ENCODE measurements at places on chromosomes 12 and 14.

- DNase-seq: no peak
Observed at GRCh38 chr12:34051486-34051885, 29.2 kb downstream of the ALG10 start.

- no peak for DNase-seq
Observed at GRCh38 chr12:104662908-104663307, 206.2 kb downstream of the CHST11 start.

DNA sequence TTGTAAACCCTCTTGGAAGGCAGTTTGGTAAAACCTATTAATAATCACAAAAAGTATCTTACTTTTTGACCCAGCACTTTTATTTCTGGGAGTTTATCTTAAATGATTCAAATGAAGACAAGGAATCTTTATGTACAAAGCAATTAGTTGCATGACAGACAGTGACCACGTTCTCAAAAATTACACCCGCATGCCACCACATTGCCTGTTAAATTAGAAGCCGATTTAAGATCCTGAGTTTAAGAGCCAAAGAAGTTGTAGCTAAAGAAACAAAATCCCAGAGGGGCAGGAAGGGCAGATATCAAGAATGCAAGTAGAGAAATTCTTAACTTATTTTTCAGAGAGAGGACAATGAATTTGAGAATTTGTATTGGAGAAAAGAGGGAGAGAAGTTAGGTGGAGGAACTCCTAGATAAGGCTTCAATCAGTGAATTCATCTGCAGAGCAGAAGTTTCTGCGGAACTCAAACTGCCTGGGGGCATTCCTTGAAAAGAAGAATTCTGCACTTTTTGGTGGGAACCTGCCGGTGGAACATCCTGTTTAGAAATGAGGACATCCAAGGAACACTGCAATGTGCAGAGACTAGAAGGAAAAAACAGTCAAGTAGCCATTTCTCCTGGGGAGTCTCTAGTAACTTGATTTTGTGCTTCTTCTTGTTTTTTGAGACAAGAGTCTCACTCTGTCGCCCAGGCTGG, 1.1 kb upstream of the RIOX1 start:
- no peak for DNase-seq

DNA sequence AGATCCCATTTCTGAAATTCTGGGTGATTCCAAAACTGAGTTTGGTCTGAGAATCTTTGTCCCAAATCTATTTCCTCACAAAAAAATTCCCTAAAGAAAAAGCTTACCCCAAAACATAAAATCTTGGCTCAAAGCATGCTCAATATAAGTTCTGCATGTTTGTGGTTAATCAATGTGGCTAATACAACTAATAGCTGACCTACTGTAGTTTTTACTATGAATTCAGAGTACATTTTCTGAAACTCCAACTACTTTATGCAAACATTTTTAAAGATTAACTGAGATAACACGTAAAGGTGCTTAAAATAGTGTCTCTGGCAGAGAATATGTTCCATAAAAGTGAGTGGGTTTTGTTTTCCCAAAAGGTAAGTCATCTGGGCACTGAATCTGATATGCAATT, 133.1 kb downstream of the MED13L start:
- DNase-seq: no peak

- DNase-seq: peak; percentile 24
Observed at GRCh38 chr12:72236071-72236705, 36.0 kb upstream of the TRHDE start.

GRCh38 chr12:118319627-118320026, 53.1 kb downstream of the TAOK3 start:
- no peak for DNase-seq

- no peak for DNase-seq
Observed at GRCh38 chr12:46743456-46743855, 82.3 kb downstream of the SLC38A4 start.

DNA sequence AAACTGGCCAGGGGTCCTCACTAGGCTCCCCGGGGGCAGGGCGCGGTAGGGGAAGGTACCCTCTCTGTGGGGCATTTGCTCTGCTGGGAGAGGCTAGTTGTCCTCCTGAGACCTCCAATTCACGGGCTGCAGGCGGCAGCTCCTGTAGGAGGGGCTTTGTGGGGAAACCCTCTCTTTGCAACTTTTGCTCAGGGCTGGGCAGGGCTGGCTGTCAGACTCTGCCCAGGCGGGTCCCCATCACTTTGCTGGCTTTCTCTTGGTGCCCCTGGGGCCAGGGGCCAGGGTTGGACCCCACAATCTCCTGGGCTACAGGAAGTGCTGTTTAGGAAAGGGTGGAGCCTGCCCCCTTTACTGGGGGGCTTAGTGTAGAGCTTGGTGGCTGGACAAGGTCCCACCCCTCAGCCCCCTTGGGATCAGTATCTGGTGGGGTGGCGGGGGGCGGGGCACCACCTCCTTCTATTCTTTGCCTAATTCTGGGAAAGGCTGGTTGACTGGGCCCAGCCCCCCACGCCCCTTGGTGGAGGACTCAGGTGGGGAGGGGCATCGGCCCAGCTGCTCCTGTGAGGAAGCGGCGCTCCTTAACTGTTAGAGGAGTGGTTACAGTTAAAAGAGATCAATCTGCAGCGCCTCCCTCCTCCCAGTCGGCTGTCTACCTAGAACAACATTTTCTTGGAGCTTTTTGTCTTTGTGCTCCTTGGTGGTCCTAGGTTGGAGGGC, 918.7 kb downstream of the AACS start:
- no peak for DNase-seq

DNA sequence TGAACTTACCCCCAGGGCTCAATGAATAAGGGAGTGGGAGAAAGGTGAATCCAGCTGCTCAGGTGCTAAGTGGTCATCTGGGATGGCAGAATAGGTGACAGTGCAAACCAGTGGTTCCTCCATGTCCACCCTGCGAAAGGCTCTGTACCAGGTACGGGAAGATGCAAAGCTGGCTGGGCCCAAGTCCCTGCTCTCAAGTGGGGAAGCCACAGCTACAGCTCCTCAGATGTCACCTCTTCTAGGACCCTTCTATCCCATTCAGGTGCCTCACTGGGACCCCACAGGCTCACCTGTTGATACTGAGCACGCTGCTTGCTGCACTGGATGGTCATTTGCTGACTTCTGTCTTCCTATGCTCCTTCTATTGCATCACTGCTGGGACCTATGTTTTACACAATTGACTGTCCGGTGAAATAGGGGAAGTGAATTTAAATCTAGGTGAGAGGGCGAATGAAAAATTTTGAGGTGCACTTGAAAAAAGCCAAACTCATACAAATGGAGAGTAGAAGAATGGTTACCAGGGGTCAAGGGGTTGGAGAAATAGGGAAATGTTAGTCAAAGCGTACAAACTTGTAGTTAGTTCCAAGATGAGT, 20.3 kb upstream of the PPP4R4 start:
- no peak for DNase-seq

- no peak for DNase-seq
Observed at GRCh38 chr12:56725723-56726102, 614 bp upstream of the NACA start.

GRCh38 chr14:74522740-74523139, 29.2 kb downstream of the ISCA2 start:
- no peak for DNase-seq

DNA sequence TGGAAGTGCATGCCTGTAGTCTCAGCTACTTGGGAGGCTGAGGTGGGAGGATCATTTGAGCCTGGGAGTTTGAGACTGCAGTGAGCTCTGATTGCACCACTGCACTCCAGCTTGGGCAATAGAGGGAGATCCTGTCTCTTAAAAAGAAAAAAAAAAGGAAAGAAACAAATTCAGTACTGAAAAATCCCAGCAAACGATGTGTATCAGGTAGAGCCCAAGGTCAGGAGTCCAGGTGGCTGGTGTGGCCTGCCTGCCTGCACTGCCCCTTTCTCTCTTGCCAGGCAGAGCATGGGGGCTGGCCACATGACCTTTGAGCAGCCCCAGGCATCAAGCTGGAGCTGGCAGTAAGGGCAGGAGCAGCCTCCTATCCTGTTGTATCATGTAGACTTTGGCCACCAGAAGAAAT, 31.8 kb downstream of the ELK3 start:
- DNase-seq: peak; percentile 40

GRCh38 chr14:61174441-61174891, 106.7 kb downstream of the TMEM30B start:
- DNase-seq: no peak

DNA sequence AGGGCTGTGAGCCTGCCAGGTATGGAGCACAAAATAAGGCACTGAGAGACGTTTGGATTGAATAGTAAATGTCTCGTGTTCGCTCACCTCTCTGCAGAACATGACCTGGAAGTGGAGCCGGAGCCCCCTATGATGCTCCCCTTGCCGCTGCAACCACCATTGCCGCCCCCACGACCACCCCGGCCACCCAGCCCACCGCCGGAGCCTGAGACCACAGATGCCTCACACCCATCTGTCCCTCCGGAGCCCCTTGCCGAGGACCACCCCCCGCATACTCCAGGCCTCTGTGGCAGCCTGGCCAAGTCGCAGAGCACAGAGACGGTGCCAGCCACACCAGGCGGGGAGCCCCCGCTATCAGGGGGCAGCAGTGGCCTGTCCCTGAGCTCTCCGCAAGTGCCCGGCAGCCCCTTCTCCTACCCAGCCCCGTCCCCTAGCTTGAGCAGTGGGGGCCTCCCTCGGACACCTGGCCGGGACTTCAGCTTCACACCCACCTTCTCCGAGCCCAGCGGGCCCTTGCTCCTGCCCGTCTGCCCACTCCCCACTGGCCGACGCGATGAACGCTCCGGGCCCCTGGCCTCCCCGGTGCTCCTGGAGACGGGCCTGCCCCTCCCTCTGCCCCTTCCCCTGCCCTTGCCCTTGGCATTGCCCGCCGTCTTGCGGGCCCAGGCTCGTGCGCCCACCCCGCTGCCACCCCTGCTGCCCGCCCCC, 18.7 kb downstream of the SETD1B start:
- DNase-seq: no peak

- no peak for DNase-seq
Observed at GRCh38 chr12:77118696-77119095, 53.3 kb upstream of the E2F7 start.

DNA sequence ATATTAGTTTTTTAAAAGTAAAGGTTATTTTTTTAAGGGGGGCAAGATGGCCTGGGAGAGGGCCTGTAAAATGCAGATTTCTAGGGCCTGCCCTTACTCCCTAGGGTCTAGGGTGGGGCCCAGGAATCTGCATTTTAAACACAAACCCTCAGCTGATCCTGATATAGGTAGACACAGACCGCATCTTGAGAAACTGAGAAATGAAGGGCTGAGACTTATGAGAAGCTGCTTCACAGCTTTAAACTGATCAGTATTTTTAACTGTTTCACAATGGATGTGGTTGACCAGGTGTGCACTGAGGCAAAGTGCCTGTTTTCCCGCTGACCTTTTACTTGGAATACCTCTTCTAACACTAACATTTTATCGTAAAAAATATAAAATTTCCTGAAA, 84.0 kb downstream of the CCDC88C start:
- DNase-seq: no peak

GRCh38 chr14:30417121-30417520, 141.8 kb upstream of the G2E3 start:
- DNase-seq: peak; percentile 13

DNA sequence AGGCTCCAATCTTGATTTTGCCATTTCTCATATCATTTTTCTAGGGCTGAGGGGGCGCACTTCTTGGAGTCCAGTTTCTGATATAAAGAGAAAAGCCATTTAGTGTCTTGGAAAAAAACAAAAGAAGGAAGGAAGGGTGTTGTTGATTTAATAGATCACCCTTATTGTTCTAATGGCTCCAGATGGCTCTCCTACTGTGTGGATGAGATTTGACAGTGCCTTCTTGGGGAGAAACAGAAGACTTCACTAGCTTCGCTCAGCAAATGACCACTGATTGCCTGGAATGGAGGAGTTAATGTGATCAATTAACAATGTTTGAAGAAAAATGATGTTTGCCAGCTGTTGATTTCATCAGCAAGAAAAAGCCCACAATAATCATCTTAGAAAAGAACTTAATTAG, 216.2 kb downstream of the APAF1 start:
- DNase-seq: no peak

GRCh38 chr12:25382311-25383106, 131.8 kb upstream of the KRAS start:
- no peak for DNase-seq

DNA sequence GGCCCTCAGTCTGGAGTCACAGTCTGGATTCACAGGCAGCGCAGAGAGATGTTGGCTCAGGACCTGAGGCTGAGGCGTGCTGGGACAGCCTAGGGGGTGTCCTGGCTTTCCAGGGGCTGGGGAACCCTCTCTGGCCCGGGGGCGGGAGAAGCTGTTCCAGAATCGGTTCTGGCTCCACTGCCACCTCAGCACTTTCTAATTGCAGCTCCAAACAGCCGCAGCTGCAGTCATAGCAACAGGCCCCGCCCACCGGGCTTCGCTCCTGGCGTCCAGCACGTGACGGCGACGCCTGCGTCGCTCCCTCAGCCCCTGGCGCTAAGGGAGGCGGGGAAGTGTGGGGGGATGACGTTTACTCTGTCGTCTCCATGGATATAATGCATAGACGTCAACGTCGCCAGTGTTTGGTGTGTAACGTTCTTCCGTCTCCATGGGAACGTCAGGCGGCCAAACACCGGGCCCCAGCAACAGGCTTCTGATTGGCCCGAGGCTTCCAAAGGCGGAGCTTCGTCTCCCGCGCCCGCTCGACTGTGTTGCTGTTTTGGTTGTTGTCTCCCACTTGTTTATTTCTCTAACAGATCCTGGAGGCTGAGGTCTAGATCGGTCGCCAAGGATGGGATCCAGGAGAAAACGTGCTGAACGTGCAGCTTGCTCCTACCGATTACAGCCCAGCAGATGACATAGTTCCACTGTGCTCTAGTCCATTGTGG, 19.7 kb upstream of the FOS start:
- peak; percentile 100 for DNase-seq

DNA sequence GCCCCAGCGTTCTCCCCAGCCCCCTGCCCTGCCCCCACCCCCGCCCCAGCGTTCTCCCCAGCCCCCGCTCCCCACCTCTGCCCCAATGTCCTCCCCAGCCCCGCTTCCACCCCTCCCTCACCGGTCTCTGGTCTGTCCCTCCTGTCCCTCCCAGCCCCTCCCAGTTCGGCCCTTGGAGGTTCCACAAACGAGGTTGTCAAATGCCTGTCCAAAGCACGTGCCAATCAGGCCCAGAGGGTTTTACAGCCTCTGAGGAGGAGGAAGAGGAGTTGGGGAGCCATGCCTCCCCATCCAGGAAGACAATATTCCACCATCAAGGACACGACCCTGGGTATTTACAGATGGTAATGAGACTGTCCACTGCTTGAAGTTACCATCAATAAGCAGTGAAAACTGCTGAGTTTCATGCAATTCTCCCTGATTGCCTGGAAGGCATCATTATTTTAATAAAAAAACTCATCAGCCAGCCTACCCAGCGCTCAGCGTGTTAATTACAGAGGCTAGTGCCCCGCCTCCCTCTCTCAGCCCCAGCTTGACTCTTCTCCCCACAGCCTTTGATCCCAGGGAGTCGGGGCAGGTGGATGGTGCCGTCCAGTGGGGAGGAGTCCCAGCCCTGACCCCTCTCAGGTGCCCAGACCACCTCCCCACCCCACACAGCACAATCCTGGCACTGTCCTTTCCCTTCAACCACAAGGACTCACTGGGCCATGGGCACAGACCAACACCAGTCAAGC, 30.6 kb upstream of the C14orf180 start:
- no peak for DNase-seq

GRCh38 chr12:111283521-111283920, 85.4 kb downstream of the PHETA1 start:
- no peak for DNase-seq

- peak; percentile 45 for DNase-seq
Observed at GRCh38 chr12:51622564-51622963, 31.5 kb downstream of the SCN8A start.

- DNase-seq: peak; percentile 25
Observed at GRCh38 chr12:53677016-53677799, 1.3 kb upstream of the ATP5MC2 start.
